Activated CD4-positive, alpha-beta T cell treated with anti-CD3 and anti-CD28 coated beads for 48 hours (primary cell): ENCODE measurements at places on chromosomes 5 and 9.

DNA sequence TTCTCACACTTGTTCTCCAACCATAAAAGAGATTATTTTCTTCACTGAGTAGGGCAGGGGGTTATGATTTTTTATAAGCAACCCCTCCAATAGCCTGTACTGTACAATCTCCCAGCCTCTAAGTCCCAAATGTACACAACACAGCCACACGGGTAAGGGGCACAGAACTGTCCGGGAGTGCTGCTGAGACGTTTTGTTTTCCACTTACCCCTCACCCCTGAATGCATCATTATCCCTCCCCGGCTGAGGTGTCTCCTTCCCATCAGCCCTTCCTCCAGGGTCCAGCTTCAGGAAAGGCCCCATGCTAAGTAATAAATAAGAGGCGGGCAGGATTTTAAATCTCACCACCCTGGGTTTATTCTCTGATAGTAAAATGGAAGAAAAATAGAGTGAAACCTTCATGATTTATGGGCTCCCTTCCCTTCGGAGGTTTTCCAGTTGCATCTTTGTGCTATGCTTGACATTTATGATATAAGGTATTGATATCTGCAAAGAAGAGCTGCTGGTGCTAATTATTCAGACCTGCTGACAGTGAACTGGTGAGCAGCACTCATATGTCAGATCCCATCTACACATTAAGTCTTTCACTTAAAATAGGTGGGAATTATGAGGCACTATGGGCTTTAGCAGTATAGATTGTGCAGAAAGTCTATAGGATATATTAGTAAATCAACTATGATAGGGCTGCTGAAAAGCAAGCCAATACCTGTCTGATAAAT is 67.2 kb upstream of the MEGF10 start:
- no peak for DNase-seq

DNA sequence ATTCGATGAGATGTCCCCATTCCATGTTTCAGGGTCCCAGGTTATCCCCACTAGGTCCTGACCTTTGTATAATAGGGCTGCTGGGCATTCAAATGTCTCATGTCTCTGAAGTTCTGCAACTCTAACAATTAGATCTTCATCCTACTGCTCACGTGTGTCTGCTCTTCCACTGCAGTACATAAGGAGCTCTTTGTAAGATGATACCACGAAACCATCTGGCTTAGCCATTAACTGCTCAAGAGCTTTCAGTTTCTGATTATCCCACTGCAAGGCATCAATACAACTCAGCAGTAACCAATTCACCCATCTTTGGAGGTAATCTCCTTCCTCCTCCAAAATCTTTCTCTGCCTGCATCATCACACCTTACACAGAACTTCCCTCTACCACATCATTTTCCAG is 49.9 kb upstream of the PPP2CA start:
- DNase-seq, result no peak

GRCh38 chr9:124110307-124110915 is 98.8 kb downstream of the LHX2 start:
- DNase-seq, result peak; percentile 63

DNA sequence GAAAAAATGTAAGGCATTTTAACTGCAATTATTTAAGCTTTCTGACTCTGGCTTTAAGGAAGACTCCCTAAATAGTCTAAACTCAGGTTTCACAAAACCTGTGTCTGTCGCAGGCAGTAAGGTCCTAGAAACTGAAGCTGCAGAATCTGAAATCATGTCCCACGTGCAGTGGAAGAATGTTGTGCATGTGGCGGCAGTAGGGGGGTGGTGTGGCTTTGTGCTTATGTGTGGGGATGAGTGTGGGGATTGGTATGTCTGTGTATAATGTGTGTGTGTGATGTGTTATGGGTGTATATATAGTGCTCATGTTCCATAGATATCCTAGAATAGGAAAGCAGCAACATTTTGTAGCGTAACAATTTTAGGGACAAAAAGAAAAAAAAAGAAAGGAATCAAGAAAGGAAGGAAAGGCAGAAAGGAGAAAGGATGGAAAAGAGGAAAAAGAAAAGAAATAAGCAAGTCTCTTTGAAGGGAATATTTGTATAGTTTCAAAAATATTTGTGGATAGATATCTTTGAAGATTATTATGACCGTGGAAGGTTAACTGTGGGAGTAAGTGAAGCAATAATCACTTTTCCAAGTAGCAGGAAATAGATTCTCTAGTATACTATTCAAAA is 6.6 kb downstream of the ANKDD1B start:
- DNase-seq, result no peak

GRCh38 chr9:134066526-134066912 is 1.3 kb downstream of the BRD3 start:
- peak; percentile 25 for DNase-seq

DNA sequence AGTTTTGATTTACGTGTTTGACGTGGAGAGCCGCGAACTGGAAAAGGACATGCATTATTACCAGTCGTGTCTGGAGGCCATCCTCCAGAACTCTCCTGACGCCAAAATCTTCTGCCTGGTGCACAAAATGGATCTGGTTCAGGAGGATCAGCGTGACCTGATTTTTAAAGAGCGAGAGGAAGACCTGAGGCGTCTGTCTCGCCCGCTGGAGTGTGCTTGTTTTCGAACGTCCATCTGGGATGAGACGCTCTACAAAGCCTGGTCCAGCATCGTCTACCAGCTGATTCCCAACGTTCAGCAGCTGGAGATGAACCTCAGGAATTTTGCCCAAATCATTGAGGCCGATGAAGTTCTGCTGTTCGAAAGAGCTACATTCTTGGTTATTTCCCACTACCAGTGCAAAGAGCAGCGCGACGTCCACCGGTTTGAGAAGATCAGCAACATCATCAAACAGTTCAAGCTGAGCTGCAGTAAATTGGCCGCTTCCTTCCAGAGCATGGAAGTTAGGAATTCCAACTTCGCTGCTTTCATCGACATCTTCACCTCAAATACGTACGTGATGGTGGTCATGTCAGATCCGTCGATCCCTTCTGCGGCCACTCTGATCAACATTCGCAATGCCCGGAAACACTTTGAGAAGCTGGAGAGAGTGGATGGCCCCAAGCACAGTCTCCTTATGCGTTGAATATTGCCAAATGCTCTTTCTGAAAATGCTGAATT is 850 bp downstream of the RRAGA start:
- no peak for DNase-seq

- DNase-seq, result no peak
Measured at GRCh38 chr5:118211606-118212005, 776.7 kb downstream of the DTWD2 start.

DNA sequence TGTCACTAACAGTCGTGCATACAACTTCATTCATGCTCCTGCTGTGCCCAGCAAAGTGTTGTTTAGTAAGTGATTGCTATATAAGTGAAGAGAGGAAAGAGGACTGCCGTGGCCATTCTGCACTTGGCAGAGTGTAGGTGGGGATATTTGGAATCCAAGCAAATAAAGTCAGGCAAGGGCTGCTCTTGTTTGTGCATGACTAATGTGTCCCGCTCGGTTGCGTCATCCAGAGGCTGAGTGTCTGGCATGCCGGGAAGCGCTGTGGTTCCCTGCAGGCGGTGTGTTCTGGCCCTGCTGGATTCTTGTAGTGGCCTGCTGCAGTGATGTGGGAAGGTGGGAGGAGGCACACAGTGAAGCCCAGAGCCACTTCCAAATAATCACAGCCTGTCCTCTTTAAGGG is 136.9 kb upstream of the ANKH start:
- no peak for DNase-seq

DNA sequence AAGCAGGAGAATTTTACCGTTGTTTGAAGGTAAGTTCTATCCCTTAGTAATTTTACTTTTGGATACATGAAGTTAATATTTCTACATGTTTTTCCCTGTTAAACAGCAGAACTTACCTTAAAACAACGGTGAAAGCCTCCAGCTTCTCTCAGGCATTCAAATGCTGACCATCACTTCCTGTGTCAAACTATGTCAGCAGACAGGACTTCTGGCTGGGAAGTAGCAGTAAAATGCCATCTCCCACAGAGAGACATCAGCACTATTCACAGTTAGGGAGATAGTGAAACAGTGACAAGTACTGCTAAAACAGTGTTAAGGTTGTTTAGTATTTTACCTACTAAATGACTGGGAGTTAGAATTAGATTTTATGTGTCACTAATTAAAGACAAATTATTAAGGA is 34.2 kb upstream of the GOLGA1 start:
- DNase-seq, result no peak

- DNase-seq, result no peak
Measured at GRCh38 chr9:84059936-84060335, 79.3 kb downstream of the RMI1 start.

GRCh38 chr9:75147638-75148037 is 59.3 kb downstream of the OSTF1 start:
- DNase-seq, result no peak

- DNase-seq, result no peak
Measured at GRCh38 chr5:132421462-132421861, 52.0 kb downstream of the SLC22A5 start.

GRCh38 chr5:89181546-89181945 is 298.6 kb upstream of the MEF2C start:
- no peak for DNase-seq

- no peak for DNase-seq
Measured at GRCh38 chr9:7097785-7098752, 340.3 kb downstream of the KDM4C start.

GRCh38 chr9:2344436-2344835 is 277.2 kb upstream of the VLDLR start:
- no peak for DNase-seq

DNA sequence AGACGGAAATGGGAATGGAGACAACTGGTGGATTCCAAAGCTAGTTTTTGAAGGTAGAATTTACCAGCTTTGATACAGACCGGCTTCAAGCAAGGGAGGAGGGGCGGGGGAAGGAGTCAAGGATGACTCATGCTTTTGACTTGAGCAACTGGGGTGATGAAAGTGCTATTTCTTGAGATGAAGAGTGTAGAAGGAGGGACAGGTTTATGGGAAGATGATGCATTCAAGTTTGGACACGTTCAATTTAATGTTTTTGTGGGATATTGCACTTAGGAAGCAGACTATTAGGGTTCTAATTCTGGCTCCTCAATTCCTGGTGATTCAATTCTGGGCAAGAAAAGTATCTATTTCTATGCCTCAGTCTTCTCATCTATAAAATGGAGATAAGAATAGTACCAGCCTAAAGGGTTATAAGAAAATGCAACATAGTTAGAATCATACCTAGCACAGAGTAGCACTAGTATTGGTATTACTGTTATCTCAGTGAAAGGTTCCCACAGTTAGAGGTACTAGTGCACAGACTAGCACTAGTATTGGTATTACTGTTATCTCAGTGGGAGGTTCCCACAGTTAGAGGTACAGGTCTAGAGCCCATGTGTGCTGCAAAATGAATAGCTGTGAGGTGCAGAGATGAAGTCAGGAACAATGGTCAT is 4.6 kb downstream of the NIPAL4 start:
- DNase-seq, result peak; percentile 79

DNA sequence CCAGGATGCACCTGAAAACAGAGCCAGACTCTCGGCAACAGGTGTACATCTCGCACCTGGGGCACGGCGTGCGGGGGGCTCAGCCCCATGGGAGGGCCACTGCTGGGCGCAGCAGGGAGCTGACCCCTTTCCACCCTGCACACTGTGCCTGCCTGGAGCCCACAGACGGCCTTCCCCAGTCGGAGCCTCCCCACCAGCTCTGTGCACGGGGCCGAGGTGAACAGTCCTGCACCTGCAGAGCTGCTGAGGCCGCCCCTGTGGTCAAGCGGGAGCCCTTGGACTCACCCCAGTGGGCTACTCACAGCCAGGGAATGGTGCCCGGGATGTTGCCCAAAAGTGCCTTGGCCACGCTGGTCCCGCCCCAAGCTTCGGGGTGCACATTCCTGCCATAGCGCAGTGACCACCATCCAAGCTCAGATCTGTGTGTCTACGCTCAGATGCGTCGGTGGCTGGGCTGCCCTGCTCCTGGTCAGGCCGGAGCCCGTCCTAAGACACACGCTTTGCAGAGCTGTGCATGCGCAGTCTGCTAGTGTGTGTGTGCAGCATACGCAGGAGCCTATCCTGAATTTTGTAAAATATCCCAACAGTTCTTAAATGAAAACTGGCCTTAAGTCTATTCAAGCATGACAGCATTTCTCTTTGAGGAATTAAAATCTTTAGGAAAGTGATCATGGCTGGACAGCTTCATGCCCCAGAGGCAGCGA is 8.4 kb upstream of the EXOC3 start:
- DNase-seq, result no peak

GRCh38 chr9:84966876-84967830 is 297.6 kb downstream of the NTRK2 start:
- no peak for DNase-seq

DNA sequence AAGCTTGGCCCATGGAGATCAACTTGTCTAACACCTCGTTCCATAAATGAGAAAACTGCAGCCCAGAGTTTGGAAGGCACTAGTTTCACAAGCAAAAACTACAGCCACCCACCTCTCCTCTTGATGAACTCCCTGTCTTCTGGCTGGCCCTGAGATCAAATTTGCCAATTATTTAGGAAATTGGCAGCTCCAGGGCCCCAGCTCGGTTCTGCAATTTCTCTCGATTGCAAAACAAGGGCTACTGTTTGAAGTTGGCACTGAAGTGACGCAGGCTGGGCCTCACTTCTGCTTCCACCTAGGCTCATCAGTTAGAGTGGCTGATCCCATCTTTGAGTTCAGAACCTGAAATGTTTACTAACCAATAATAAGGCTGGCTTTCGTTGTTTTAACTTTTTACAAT is 3.7 kb upstream of the GPX3 start:
- DNase-seq, result no peak

GRCh38 chr9:38289866-38290245 is 102.6 kb upstream of the ALDH1B1 start:
- DNase-seq, result no peak

GRCh38 chr9:130426883-130427282 is 17.9 kb upstream of the ASS1 start:
- DNase-seq, result no peak

GRCh38 chr9:124300312-124300711 is 42.6 kb downstream of the NEK6 start:
- DNase-seq, result no peak

- DNase-seq, result no peak
Measured at GRCh38 chr9:98099898-98100297, 19.1 kb downstream of the TRIM14 start.

GRCh38 chr9:18331808-18332209 is 142.1 kb upstream of the ADAMTSL1 start:
- no peak for DNase-seq

GRCh38 chr5:116576053-116576713 is 1.6 kb upstream of the SEMA6A start:
- peak; percentile 69 for DNase-seq

- no peak for DNase-seq
Measured at GRCh38 chr5:51652980-51653379, 269.7 kb downstream of the ISL1 start.

DNA sequence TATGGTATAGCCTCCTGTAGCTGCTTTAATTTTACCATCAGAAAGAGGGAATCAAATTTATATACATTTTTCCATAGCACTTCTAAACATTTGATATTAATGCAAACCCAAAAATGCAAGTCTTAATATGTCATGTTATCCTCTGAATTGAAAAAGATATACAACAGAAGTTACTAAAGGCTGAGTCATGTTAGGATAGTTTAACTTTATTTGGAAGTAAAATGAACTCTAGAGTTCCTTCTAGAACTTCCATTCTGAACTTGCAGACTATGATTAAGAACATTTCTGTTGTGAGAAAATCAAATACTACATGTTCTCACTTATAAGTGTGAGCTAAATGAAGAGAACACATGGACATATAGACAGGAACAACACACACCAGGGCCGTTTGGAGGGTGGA is 317.3 kb upstream of the PRR16 start:
- DNase-seq, result no peak

GRCh38 chr9:133821601-133822429 is 83.7 kb upstream of the SARDH start:
- no peak for DNase-seq
